ENCODE measurements at places on chromosomes 12 and 14.
A peak's percentile ranks its signal among the peaks of the same experiment; 100 is the strongest.

DNA sequence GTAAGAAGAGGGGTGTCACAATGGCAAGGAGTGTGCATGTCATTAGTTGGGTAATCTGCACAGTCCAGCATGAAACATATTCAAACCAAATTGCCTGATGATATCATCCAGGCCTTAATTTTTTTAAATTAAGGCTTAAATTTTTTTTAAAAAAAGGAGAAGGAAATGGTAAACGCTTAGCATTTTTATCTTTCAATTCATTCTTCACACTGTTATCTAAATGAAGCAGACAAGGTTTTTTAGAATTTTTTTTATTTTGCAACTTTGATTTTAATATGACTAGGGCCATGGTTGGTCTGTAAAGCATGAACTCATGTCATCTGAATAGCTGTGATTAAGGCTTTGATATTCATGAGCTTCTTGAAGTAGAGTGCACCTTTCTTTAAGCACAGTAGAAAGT is 362.5 kb downstream of the SYT1 start:
- no peak for DNase-seq

- DNase-seq = no peak
Measured at GRCh38 chr14:33938131-33938949, 12.5 kb downstream of the EGLN3 start.

DNA sequence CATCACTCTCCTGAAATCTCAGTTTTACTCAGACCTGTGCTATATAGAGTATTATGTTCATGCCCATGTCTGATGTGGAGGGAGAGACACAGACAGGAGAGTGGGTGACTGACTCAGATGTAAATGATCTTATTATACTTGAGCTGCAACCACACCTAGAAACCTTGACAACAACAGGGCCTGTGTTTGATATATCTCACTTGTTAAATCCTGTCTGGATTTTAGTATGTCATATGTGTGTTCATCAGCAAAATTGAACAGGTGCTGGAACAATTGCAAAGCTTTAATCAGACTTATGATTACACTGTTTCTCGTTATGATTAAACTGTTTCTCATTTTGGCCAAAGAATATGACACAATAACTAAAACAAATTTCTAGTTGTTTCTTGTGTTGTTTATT is 37.7 kb downstream of the DIP2B start:
- DNase-seq = no peak

DNA sequence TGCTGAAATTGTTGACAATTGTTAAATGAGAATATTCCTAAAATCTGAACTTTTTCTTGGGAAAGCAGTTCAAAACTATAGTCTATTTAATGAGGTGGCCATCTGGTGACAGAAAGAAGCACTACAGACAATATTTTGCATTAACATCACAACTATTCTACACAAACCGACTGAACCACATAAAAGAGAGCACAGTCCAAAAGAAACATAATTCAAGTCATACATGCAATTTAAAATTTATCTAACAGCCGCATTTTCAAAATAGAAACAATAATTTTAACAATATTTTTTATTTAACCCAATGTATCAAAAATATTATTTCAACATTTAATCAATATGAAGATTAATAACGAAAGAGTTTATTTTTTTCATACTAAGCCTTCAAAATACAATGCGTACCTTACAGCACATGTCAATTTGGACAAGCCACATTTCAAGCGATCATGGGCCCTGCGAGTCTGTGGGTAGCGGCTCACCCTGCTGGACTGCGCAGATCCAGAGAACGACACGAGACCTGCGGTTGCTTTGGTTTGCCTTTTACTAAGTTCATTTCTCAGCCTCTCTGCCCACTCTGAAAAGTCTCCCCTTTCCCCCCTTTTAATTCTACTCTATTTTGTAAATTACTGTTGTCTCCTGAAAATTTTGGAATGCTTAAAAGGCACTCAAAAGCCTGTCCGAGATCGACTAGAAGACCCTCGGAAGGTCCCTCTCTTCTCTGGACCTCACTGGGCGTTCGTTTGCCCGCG is 947 bp upstream of the LRRC9 start:
- DNase-seq = no peak

GRCh38 chr12:117030187-117030900 is 68.9 kb downstream of the TESC start:
- no peak for DNase-seq

GRCh38 chr12:1666685-1667162 is 24.1 kb upstream of the ADIPOR2 start:
- DNase-seq = no peak

GRCh38 chr12:106251631-106252455 is 4.0 kb upstream of the CKAP4 start:
- DNase-seq = no peak

DNA sequence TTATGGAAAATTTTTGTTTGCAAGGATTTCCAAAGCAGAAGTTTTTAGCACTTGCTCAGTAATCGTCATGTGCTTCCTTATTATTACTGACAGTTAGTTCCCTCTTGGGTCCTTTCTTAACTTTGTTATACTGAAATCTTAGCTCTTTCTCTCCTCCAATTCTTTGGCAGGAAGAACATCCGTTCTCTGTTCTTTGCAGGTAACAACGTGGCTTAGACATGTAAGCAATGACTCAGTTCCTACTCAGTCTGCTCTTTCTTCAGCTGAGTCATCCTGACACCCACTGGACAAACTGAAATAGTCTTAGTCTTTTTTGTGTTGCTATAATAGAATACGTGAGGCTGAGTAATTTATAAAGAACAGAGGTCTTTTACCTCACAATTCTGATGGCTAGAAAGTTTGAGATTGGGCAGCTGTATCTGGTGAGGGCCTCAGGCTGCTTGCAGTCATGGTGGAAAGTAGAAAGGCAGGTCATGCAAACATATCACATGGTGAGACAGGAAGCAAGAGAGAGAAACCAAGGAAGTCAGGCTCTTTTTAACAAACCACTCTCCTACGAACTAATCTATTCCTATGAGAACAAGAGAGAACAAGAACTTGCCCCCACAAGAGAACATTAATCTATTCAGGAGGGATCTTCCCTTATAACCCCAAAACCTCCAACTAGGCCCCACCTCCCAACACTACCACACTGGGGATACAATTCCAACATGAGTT is 49.2 kb downstream of the TESPA1 start:
- no peak for DNase-seq

DNA sequence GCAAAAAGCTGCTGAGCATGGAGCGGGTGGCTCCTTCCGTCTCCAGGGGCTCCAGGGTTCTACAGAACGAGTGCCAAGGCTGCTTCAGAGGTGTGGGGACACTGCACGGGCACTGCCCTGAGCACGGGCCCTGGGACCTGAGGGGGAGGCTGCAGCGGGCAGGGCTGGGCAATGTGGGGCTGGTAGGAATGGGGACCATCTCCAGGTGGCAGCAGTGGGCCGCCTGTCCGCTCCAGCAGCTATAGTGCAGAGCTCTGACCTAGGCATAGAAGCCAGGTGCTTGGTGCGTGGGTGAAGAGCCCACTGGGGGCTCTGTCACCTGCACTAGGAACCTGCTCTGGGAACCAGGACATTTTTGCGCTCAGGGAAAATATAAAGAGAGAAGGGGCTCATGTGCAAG is 22.3 kb downstream of the HDAC7 start:
- DNase-seq = no peak

- no peak for DNase-seq
Measured at GRCh38 chr12:47023953-47024352, 55.5 kb upstream of the PCED1B start.

GRCh38 chr12:103495469-103496456 is at the start of gene C12orf42:
C12orf42 (minus strand) TSS chr12:103495968; CDS start chr12:103478426, 17,542 bp downstream.
- peak; percentile 45 for DNase-seq

GRCh38 chr12:87509237-87509820 is 519.9 kb downstream of the C12orf50 start:
- no peak for DNase-seq

- DNase-seq = no peak
Measured at GRCh38 chr14:69059658-69060623, 80.8 kb upstream of the ACTN1 start.

GRCh38 chr12:21538061-21538653 is 12.1 kb downstream of the SPX start:
- DNase-seq = no peak

- no peak for DNase-seq
Measured at GRCh38 chr12:110733900-110734299, 8.8 kb downstream of the PPP1CC start.

GRCh38 chr14:36520601-36521525 is 831 bp upstream of the NKX2-1 start:
- DNase-seq = no peak

- no peak for DNase-seq
Measured at GRCh38 chr12:114809097-114809496, 125.1 kb upstream of the TBX3 start.

DNA sequence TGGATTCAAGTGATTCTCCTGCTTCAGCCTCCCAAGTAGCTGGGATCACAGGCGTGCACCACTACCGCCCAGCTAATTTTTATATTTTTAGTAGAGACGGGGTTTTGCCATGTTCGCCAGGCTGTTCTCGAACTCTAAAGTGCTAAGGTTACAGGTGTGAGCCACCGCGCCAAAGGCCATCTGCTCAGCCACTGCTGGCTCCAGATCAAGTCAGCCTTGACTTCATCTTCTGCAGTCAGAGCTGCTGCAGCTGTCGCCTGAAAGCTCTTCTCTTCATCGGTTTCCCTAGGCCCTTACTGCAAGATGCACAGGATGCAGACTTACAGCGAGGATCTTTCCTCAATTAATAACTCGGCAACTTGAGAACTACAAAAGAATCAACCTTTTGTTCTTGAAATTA is 66.8 kb downstream of the CLIP1 start:
- DNase-seq = no peak

DNA sequence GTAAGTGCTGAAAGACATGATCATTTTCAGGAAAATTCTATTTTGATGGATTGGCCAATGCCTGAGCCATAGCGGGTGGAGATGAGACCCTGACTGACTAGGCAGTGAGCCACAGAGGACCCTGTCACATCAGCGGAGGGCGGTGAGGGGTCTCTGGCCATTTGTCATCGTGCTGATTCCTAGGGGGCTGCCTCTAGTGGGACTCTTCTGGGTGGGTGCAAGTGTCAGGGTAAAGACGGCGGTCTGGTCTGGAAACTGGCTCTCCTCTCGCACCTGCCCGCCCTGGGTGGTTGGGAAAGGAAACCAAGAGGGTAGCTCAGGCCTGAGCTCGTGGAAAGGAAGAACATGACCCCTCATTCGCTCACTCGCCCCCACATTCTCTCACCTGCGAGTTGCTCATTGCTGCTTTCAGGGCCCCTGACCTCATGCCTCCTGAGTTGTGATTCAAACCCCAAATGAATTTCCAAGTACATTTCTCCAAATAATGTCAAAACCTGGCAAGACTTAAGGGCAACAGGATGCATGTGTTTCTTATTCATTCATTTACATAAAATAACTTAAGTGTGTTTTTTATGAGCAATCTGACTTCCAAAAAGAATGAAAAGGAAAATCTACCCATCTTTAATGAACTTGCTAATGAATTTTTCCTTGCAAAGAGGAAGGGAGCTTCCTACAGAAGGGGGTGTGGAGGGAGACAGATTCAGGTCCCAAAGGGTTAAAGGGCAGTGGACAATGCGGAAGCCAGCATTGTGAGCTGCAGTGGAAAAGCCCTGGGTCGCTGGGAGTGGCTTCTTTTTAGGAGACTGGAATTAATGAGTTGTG is 12.8 kb downstream of the MEG3 start:
- DNase-seq = no peak

DNA sequence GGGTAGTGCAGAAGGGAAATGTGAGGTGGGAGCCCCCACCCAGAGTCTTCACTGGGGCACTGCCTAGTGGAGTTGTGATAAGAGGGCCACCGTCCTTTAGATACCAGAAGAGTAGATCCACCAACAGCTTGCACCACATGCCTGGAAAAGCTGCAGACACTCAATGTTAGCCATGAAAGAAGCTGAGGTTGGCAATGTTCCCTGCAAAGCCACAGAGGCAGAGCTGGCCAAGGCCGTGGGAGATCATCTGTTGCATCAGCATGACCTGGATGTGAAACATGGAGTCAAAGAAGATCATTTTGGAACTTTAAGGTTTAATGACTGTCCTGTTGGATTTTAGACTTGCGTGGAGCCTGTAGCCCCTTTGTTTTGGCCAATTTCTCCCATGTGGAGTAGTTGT is 468.4 kb upstream of the FOXG1 start:
- DNase-seq = no peak

- peak; percentile 42 for DNase-seq
Measured at GRCh38 chr12:121803861-121804416, at the start of gene SETD1B. SETD1B (plus strand) TSS chr12:121804009; CDS start chr12:121804738, 729 bp downstream.

GRCh38 chr12:66813137-66813892 is 134.4 kb upstream of the GRIP1 start:
- no peak for DNase-seq

GRCh38 chr12:33156042-33156441 is 259.5 kb upstream of the PKP2 start:
- no peak for DNase-seq

- no peak for DNase-seq
Measured at GRCh38 chr14:93102141-93102540, 13.6 kb downstream of the ITPK1 start.

- DNase-seq = no peak
Measured at GRCh38 chr12:103868215-103868614, 27.2 kb upstream of the NT5DC3 start.

GRCh38 chr14:49896966-49897365 is 4.1 kb downstream of the ARF6 start:
- no peak for DNase-seq

DNA sequence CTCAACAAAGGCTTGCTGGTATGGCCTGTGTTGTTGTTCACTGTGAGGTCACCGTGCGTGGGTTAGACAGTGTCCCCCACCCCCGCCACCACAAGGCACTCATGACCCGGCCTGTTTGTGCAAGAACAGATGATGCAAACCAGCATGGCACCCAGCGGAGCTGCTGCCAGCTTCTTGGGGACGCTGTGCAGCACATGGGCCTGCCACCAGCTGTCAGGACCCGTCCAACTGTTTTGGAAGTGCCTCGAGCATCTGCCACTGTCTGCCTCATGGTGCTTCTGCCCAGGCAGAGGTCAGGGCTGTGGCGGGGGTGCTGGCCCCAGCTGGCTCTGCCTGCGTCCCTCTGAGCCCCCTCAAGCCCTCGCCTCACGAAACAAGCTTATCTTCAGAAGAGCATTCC is 1.5 kb downstream of the ASB2 start:
- DNase-seq = no peak

GRCh38 chr12:39617887-39618286 is 1.7 kb downstream of the ABCD2 start:
- DNase-seq = no peak

GRCh38 chr14:52740751-52741150 is 10.8 kb downstream of the STYX start:
- no peak for DNase-seq

GRCh38 chr14:102487204-102487577 is 22.4 kb downstream of the ANKRD9 start:
- DNase-seq = no peak

- DNase-seq = peak; percentile 70
Measured at GRCh38 chr14:104800015-104800770, 708 bp upstream of the ZBTB42 start.

DNA sequence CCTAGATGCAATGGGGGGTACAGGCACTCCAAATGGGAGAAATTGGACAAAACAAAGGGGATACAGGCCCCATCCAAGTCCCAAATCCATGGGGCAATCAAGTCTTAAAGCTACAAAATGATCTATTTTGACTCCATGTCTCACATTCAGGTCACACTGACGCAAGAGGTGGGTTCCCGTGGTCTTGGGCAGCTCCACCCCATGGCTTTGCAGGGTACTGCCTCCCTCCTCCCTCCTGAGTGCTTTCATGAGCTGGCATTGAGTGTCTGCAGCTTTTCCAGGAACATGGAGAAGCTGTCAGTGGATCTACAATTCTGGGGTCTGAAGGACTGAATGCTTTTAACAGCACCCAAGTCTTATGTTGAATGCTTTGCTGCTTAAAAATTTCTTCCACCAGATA is 274.5 kb upstream of the LRIG3 start:
- no peak for DNase-seq

GRCh38 chr12:46983959-46984841 is 95.2 kb upstream of the PCED1B start:
- DNase-seq = no peak

All from stimulated activated CD4-positive, alpha-beta T cell treated with anti-CD3 and anti-CD28 coated beads, Interleukin-15, amount 100 ng/mL, for 1 hour (primary cell).